ENCODE measurements at places on chromosomes 2 and 18. TPM values are rescaled to one million over a fixed set of nuclear protein-coding genes. Genes with fewer than 3 reads are reported as not detected.

Gene CROCC2
- total RNA-seq = 0.41 TPM

Gene CERKL
- total RNA-seq = not detected

- DNase-seq = no peak
Observed at GRCh38 chr2:79596403-79596802, 83.6 kb downstream of the CTNNA2 start.

Gene HES6
- 1.6 TPM for total RNA-seq

- DNase-seq = peak; percentile 53
Observed at GRCh38 chr2:222024932-222025880, 273.6 kb downstream of the PAX3 start.

- no peak for DNase-seq
Observed at GRCh38 chr2:203871371-203871983, 3.9 kb downstream of the CTLA4 start.

GRCh38 chr2:23404426-23404825 is 19.4 kb downstream of the KLHL29 start:
- peak; percentile 81 for DNase-seq

DNA sequence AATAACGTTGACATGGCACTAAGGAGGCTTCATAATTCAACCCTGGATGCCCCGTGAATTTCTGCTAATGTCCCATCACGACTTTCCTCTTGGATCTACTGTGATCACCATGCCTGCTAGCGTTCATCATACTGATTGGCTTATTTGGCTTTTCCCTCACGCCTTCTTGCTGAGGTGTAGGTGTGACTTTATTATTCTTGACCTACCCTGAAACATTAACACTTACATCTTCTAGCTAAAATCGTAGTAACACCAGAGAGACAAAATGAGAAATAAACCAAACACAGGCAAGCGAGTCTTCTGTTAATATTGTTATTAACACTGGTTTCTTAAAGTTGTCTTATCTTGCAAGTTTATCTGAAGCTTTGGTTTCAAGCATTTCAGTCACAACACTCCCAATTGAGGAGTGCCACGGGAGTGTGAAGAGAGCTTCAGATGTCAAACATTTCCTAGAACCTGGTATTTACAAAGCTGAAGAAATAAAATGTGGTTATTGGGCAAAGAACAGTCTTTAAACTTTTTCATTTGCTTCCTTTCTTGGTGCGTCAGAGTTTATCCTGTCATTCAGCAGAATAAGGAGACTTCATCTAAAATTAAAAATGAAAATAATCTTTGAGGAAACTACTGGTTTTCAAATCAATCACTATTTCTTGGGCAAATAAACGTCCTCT is 15.4 kb upstream of the STAT1 start:
- DNase-seq = no peak

DNA sequence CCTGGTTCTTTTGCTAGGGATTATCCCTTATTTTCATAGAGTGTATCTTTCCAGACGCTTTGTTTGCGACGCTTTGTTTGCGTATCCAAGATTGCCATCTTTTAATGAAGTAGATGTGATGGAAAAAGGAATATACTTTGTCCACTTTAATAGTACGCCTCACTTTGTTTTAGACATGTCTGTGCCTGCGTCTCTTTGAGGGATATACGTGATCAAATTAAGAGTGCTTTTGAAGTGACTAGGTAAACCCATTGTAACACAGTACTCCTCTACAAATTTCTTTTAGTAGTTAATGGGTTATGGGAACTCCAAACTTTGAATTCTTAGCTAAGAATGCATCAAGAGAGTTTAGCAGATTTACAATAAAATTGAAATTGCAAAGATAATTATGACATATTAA is 27.9 kb downstream of the ACSL3 start:
- no peak for DNase-seq

DNA sequence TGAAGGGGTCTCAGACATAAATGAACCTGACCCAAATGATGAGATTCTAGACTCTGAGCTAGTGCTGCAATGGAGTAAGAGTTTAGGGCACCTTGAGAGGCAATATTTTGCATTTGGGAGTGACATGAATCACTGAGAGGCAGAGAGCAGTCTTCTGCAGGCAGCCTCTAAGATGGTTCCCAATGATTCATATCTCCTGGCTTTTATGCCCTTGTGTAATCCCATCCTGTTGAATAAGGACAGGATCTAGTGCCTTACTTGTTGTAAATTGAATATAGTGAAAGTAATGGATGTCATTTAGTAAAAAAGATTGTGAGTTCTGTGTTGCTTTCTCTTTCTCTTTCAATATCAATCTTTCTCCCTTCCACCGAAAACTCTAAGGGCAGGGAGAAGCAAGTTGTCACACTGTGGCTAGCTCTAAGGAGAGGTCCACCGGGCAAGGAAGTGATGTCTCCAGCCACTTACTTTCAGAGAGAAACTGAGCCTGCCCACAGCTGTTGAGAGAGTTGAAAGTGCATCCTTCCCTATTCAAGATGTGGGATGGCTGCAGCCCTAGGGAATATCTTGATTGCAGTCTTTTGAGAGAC is 144.7 kb downstream of the TRIB2 start:
- DNase-seq = peak; percentile 65

GRCh38 chr2:192216336-192216735 is 21.6 kb upstream of the TMEFF2 start:
- no peak for DNase-seq

Gene ZNF512
- total RNA-seq = 34.7 TPM
